ENCODE measurements at places on chromosomes 5 and 9. TPM values are rescaled to one million over a fixed set of nuclear protein-coding genes. Genes with fewer than 3 reads are reported as not detected.

DNA sequence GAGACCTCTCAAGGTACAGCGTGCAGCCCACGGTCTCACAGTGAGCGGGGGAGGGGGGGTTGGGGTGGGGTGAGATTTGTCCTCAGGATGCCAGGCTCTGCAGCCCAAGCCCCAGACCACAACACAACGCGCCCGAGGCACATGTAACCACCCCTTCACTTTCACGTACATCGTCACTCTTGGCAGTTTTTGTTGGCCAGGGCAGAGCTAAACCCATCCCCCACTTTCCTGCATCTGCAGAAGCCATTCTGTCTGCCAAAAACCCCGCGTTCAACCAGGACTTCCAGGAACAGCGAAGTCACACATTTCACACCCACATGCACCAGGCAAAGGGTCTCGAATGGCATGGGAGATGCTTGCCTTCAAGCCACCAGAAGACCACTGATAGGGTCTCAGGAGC is 9.4 kb upstream of the SMIM23 start:
- no peak for DNase-seq

GRCh38 chr5:41240985-41241384 is 27.7 kb upstream of the C6 start:
- DNase-seq = no peak

DNA sequence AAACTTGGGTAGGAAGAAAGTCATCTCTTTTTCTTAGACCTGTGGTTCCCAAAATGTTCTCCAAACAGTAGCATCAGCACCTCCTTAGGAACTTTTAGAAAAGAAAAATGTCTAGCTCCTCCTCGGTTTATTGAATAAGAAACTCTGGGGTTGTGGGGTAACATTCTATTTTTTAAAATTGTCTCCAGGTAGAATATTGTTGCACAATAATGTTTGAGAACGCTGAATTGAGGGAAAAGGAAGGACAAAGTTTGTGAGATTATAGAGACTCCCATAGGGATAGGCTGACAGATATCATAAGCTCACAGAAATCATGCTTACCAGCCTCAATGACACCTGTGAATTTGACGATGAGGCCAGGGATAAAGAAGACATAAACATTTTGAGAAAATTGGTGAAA is 1199.0 kb upstream of the CDH6 start:
- DNase-seq = no peak

ZDHHC11B gene
- not detected for total RNA-seq

Measured in LHCN-M2 (cell line).